ENCODE measurements at places on chromosomes 3 and 15.
A peak's percentile ranks its signal among the peaks of the same experiment; 100 is the strongest.

GRCh38 chr15:88098361-88098760 is 158.2 kb downstream of the NTRK3 start:
- DNase-seq: no peak

DNA sequence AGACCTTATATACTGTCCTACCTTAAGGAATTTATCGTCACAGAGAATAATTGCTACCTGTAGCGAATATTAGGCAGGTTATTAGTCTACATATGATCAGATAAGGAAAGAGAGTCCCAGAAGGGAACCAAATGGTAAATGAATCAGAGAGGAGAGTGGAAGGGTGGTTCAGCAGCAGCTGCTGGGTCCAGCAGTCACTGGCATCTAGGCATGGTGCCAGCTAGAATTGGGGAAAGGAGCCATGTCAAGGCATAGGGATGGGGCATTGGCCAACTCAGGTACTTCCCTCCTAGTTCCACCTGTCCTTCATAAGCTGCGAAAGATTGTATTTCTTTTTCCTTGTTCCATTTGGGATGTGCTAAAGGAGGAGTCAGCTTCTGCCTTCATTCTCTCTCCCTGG is 23.4 kb downstream of the HACD3 start:
- no peak for DNase-seq

DNA sequence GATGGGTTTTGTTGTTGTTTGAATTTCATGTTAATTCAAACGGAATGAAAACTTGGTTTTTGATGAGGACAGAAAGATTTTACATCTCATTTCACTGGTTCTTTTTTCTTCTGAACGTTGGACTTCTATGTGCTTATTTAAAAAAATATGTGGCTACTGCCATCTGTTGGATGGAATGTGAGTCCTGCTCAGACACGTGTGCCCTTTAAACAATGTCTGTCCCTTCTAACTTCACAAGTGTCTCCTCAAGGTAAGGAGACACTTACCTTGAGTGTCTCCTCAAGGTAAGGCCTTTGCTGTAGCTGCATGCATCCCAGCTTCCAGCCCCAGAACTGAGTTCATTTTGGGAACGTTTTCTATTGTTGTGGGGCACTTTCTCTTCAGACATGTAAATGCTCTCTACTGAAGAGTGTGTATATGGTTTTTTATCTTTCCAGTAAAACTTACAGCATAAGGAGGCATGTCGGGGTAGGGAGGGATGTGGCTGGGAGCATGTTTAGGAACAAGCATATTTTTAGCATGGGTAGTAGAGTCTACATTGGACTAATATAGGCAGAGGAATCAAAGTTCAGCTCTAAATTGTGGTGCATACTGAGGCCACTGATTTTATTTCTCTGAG is 63.1 kb upstream of the UBE3A start:
- no peak for DNase-seq

- DNase-seq: no peak
Measured at GRCh38 chr15:41024885-41025284, 71.6 kb downstream of the CHAC1 start.

DNA sequence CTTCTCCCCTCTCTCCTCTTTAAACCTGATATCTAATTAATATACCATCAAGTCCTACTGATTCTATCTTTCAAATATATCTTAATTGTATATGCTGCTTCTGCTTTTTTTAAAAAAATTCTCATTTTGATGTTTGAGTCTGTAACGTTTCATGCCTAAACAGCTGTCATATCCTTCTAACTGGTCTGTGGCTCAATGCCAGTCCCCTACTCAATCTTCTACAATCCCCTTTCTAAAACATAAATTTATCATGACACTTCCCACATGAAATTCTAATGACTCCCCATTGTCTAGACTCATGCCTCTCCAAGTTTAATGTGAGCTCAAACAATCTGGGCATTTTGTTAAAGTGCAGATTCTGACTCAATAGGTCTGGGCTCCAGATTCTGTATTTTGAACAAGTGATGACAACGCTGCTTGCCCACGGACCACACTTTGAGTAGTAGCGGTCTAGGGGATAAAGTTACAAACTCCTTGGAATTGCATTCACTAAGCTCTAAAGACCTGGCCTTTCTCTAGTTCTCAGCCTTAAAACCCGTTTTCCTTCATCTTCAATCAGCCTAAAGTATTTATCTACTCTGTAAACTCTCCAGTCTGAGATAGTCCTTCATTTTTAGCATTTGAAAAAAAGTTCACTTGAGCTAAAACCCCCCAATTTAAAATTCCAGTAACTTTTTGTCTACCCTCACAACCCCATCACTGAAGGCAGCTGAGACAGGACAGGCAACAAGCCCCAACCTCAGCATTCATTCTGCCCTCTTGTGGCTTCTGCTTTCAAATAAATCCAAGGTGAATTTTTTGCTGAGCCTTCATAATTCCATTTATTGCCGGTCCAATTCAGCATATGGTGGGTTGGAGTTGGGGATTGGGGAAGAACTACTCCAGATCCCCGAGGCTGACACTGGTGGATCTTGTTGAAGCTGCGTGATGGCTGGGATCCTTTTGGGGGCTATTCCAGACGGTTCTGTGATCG is 88.1 kb upstream of the THRB start:
- no peak for DNase-seq

GRCh38 chr3:123700791-123701722 is 116.2 kb upstream of the HACD2 start:
- DNase-seq: no peak

DNA sequence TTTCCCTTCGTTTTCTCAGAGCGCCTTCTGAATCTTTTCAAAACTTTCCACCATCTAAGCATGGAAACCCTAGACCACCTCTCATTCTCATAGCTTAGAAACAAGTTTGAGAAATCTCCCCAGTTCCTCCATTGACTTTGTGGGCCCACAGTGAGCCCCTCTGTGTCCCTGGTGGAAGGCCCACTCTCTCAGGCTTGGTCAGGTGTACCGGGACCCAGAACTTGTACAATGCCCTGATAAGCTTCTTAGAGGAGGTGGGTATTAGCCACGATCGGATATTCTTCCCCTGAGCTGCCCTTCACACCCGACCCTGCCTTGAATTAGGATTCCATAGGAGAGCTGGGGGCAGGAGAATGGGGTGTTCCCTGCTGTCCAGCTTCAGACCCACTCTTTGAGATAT is at the start of gene SLC24A1:
Gene SLC24A1, plus strand, starts transcription at position 301 of the 400 bp plus-strand sequence. CDS start 2,143 bp downstream, outside the sequence.
- DNase-seq: no peak

DNA sequence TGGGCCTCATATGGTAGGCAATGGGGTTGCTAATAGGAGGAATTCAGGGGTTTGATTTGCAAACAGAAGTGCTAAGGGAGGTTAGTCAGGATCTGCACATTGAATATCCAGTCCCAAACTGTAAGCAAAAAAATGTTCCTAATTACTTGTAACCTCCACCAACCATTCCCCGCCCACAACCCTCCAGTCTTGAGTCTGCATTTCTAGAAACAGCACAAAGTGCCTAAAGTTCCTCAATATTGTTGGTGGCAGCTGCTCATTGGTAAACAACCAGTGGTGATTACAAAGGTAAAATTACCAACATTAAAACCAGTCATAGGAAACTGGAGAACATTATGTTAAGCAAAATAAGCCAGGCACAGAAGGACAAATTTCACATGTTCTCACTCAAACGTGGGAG is 18.9 kb downstream of the HDC start:
- no peak for DNase-seq

- no peak for DNase-seq
Measured at GRCh38 chr15:74041777-74042435, 40.4 kb downstream of the GOLGA6A start.

DNA sequence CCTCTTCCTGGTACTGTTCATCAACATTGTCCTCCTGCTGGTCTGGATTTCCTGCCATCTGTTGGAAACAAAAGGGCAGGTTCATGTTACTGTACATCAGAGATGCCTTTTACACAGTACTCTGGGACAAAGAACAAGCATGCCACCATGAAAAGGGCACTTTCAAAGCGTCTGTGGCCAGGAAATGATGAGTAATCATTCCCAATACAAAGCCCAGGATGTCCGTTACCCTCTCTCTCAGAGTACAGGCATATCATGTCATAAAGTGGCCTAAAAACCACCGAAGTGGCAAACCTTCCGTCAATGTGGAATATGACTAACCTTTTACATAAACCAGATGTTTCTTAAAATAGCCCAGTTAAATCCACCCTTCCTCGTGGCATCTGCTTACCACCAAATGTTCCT is 71.2 kb downstream of the GOLIM4 start:
- DNase-seq: no peak

- DNase-seq: no peak
Measured at GRCh38 chr15:36465304-36465703, 114.1 kb upstream of the CDIN1 start.

DNA sequence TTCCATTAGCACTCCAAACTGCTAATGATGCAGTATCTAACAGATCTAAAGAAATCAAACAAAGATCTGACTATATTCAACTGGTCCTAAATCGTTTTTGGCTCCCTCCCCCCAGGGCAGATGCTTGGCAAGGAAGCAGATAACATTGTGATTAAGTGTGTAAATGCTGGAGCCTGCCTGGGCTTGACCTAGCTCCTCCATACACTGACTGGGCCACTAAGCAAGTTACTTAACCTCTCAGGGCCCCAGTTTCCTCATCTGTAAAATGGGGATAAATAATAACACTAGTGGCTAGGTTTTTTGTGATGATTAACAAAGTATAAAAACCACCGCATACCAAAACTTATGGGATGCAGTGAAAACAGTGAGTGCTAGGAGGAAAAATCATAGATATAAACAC is 9.2 kb downstream of the EID1 start:
- DNase-seq: no peak

- DNase-seq: no peak
Measured at GRCh38 chr3:176351408-176351807, 845.9 kb downstream of the TBL1XR1 start.

- DNase-seq: no peak
Measured at GRCh38 chr3:107204121-107204520, 173.1 kb upstream of the CCDC54 start.

GRCh38 chr3:89173546-89173945 is 66.1 kb downstream of the EPHA3 start:
- no peak for DNase-seq

DNA sequence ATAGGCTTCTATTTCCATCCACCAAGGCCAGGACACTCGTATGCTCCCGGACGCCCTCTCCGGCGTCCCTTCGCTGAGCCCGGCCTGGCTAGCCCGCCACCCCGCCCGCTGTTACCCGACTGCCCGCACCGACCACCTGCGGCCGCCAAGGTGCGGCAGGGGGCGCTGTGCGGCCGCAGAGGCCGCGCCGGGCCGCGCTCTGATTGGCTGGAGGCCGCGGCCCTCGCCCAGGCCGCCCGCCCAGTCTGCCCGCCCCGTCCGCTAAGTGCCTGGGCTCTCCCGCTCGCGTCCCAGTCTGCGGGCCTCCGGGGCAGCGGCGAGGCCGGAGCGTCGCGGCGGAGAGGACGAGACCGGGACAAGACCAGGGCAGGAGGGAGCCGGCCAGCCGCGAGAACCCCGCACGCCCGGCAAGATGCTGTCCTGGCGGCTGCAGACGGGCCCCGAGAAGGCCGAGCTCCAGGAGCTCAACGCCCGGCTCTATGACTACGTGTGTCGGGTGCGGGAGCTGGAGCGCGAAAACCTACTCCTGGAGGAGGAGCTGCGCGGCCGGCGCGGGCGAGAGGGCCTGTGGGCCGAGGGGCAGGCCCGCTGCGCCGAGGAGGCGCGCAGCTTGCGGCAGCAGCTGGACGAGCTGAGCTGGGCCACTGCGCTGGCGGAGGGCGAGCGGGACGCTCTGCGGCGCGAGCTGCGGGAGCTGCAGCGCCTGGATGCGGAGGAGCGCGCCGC is at the start of gene SYNM:
Gene SYNM, plus strand, starts transcription at position 293 of the 726 bp plus-strand sequence. Its CDS starts 120 bp downstream, at position 413.
- peak; percentile 67 for DNase-seq

- DNase-seq: no peak
Measured at GRCh38 chr3:105353485-105354161, 13.1 kb upstream of the ALCAM start.

DNA sequence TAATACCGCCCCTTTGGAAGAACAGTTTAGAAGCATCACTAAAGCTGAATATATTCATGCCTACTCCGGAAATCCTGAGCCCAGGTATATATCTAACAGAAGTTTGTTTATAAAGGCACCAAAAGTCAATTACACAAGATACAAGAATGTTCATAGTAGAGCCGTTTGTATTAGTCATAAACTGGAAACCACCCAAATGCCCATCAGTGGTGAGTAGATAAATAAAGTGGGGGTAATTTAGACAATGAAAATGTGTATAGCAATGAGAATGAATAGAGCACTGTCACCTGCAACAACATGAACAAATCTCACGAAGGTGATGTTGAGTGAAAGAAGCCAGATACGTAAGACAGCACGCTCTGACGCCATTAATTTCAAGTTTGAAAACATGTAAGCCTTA is 68.3 kb upstream of the GLCE start:
- no peak for DNase-seq

GRCh38 chr3:127929818-127930413 is 14.9 kb downstream of the KBTBD12 start:
- no peak for DNase-seq

- DNase-seq: no peak
Measured at GRCh38 chr3:177960722-177961121, 575.5 kb upstream of the KCNMB2 start.

GRCh38 chr15:42371096-42371495 is 11.8 kb downstream of the CAPN3 start:
- DNase-seq: no peak

GRCh38 chr15:87573039-87573438 is 683.5 kb downstream of the NTRK3 start:
- DNase-seq: no peak

- no peak for DNase-seq
Measured at GRCh38 chr15:71348597-71348996, 233.3 kb downstream of the THSD4 start.

DNA sequence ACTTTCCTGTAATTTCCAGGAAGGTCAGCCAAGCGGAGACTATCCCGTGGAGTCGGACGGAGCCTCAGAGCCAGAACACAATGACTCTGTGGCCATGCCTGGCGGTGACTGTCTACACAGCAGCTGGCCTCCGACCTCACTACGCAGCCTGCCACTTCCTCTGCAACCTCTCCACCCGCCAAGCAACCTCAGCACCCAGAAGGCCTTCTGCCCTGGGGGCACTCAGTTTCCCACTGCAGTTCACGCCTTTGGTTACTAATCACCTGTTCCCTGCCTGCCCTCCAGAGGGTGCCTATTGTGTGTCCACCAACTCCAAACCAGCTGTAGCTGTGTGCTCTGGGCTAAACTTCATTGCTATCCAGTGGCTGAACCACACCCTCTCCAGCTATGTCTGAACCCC is 44.0 kb downstream of the TM2D3 start:
- DNase-seq: no peak

GRCh38 chr3:171741377-171741776 is 68.9 kb downstream of the PLD1 start:
- DNase-seq: no peak

GRCh38 chr15:97194750-97195149 is 765.8 kb upstream of the ARRDC4 start:
- DNase-seq: no peak
